ENCODE measurements at places on chromosomes 1 and 21.
A peak's percentile ranks its signal among the peaks of the same experiment; 100 is the strongest.

- H3K36me3 ChIP-seq = no peaks in the 10 kb centered on the region
- no peak for DNase-seq
- H3K27ac ChIP-seq = no peak overlapping the region
- no peak overlapping the region for H3K4me3 ChIP-seq
- H3K4me1 ChIP-seq = peaks cover 6% of the 10 kb centered on the region
These were observed 3.9 kb downstream of the NHLH1 start for GRCh38 chr1:160370561-160371345.

GRCh38 chr21:37869661-37870060, 46.6 kb downstream of the KCNJ6 start:
- peaks cover 21% of the 10 kb centered on the region for H3K27me3 ChIP-seq
- no peaks in the 10 kb centered on the region for H3K4me1 ChIP-seq
- H3K27ac ChIP-seq = no peak overlapping the region
- DNase-seq = peak; percentile 13

GRCh38 chr1:183195142-183195574, 9.1 kb downstream of the LAMC2 start:
- H3K27ac ChIP-seq = no peak overlapping the region
- no peaks in the 10 kb centered on the region for H3K27me3 ChIP-seq
- H3K4me3 ChIP-seq = no peak overlapping the region

DNA sequence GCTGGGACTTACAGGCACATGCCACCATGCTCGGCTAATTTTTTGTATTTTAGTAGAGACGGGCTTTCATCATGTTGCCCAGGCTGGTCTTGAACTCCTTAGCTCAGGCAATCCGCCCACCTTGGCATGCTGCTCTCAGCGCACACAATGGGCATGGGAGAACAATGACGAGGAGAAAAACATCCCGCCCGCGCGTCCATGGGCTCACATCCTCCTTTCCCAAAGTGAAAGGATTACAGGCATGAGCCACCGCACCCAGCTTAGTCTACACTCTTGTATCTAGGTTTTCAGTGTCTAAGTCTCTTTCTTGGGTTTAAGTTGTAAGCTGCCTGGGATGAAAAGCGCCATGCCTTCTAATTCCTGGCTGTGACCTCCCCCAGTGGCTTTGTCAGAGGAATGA, 37.9 kb downstream of the CDK18 start:
- H3K36me3 ChIP-seq = no peaks in the 10 kb centered on the region
- peaks cover 18% of the 10 kb centered on the region for H3K4me1 ChIP-seq
- H3K4me3 ChIP-seq = no peak overlapping the region
- H3K27me3 ChIP-seq = peaks cover 9% of the 10 kb centered on the region

GRCh38 chr1:37362594-37363385, 111.6 kb upstream of the ZC3H12A start:
- no peak overlapping the region for H3K27ac ChIP-seq
- no peak for DNase-seq
- peaks cover 61% of the 10 kb centered on the region for H3K27me3 ChIP-seq

DNA sequence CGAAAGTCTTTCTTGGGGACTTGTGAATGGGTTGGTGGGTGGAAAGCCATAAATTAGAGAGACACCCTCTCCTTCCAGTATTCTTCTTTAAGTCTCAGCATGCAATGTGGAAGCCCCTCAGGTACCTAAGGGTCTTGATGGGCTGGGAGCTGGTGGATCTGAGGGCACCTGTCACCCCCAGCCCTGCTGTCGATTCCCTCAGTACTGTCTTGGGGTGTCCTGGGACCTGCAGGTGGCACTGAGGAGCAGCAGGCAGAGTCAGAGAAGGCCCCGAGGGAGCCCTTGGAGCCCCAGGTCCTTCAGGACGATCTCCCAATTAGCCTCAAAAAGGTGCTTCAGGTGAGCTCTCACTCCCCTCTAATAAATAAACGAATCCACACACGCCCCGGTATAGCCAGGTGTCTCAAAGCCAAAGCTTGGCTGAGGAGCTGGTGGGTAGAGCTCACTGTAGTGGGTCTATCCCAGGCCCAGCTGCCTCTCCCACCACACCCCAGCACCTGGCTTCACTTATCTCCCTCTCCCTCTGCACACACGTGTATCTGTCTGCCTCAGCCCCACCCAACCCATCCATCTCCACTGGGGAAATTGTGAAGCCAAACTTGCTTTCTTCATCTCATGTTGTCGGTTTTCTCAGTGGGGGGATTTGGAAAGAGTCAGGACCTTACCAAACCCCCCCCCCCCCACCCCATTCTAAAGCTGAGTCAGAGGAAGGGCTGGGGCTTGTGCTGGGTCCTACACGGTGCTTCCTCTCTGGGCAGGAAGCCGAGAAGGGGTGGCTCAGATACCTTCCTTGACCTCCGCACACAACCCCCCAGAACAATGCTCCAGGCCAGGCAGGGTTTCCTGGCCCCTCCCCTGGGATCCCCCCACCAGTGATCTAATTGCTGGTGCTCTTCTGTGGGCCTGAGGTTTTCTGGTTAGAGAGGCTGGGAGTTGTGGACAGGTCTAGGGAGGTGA, 1.6 kb downstream of the ADAM15 start:
- H3K4me1 ChIP-seq = peaks cover 28% of the 10 kb centered on the region
- peaks cover 13% of the 10 kb centered on the region for H3K27me3 ChIP-seq
- H3K4me3 ChIP-seq = peak overlapping the region; percentile 62
- no peak overlapping the region for H3K27ac ChIP-seq

DNA sequence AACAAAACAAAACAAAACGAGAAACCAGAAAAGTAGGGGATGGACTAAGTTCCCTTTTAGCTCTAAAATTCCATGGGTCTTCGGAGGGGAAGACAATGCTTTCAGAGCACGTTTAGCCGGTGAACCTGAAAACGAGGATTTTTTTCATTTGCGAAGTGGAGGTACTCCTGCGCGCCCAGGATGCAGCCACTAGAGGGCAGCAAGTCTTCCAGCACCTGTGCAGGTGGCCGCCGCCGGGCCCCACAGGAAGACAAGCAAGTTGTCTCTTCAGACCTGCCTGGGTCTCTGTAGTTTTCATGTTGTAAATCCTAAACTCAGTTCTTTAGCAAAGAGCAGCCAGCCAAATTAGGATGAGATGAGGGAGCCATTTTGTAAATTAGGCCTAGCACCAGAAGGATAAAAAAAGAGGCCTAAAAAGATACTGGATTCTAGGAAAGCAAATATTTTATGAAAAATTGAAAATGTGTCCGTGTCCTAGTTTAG, 17.7 kb upstream of the SNX27 start:
- H3K4me3 ChIP-seq = peak overlapping the region; percentile 57
- peak overlapping the region; percentile 43 for H3K27ac ChIP-seq
- peaks cover 24% of the 10 kb centered on the region for H3K4me1 ChIP-seq
- H3K27me3 ChIP-seq = peaks cover 5% of the 10 kb centered on the region
- DNase-seq = peak; percentile 76
- H3K36me3 ChIP-seq = peaks cover 2% of the 10 kb centered on the region

- H3K36me3 ChIP-seq = no peaks in the 10 kb centered on the region
- peaks cover 11% of the 10 kb centered on the region for H3K4me1 ChIP-seq
- no peaks in the 10 kb centered on the region for H3K27me3 ChIP-seq
- no peak overlapping the region for H3K4me3 ChIP-seq
- no peak for DNase-seq
These were observed 29.0 kb downstream of the PTPRC start for GRCh38 chr1:198667807-198668206.

- no peak for DNase-seq
- H3K27me3 ChIP-seq = peaks cover 5% of the 10 kb centered on the region
- peaks cover 13% of the 10 kb centered on the region for H3K4me1 ChIP-seq
- no peak overlapping the region for H3K4me3 ChIP-seq
These were observed 322.6 kb downstream of the HHIPL2 start for GRCh38 chr1:222225316-222225691.

GRCh38 chr1:7592120-7592798, 178.8 kb upstream of the VAMP3 start:
- peaks cover 13% of the 10 kb centered on the region for H3K27me3 ChIP-seq
- H3K36me3 ChIP-seq = no peaks in the 10 kb centered on the region
- H3K4me1 ChIP-seq = peaks cover 3% of the 10 kb centered on the region

GRCh38 chr1:244678697-244679096, 25.8 kb downstream of the DESI2 start:
- H3K4me1 ChIP-seq = peaks cover under 1% of the 10 kb centered on the region
- peaks cover 32% of the 10 kb centered on the region for H3K36me3 ChIP-seq
- no peak overlapping the region for H3K27ac ChIP-seq

GRCh38 chr1:211589782-211590721, 11.1 kb upstream of the SLC30A1 start:
- H3K4me1 ChIP-seq = peaks cover 17% of the 10 kb centered on the region
- no peaks in the 10 kb centered on the region for H3K36me3 ChIP-seq
- DNase-seq = no peak
- no peak overlapping the region for H3K4me3 ChIP-seq

DNA sequence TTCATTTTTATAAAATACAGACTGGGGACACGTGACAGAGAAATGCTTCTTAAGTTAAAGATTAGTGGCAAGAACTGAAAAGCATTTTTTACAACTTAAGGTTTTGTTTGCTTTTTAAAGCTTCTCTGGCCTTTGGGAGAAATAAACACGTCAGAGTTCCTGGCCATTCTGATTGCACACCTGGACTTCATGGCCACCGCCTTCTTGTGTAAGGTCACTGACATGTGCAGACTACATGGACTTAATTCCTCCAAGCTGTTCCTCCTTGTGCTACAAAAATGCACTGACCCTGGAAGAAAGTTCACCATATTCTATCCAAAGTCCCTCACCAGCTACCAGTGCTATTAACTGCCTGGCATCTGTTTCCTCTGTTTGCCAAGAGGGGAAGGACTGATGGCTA, 56.1 kb downstream of the GADD45A start:
- H3K4me1 ChIP-seq = peaks cover 20% of the 10 kb centered on the region
- DNase-seq = no peak
- H3K27ac ChIP-seq = no peak overlapping the region
- H3K36me3 ChIP-seq = no peaks in the 10 kb centered on the region

- no peak for DNase-seq
- peaks cover 3% of the 10 kb centered on the region for H3K27me3 ChIP-seq
- no peak overlapping the region for H3K4me3 ChIP-seq
- H3K36me3 ChIP-seq = no peaks in the 10 kb centered on the region
- no peak overlapping the region for H3K27ac ChIP-seq
- H3K4me1 ChIP-seq = no peaks in the 10 kb centered on the region
These were observed 694.2 kb downstream of the BRINP3 start for GRCh38 chr1:189783456-189783855.

DNA sequence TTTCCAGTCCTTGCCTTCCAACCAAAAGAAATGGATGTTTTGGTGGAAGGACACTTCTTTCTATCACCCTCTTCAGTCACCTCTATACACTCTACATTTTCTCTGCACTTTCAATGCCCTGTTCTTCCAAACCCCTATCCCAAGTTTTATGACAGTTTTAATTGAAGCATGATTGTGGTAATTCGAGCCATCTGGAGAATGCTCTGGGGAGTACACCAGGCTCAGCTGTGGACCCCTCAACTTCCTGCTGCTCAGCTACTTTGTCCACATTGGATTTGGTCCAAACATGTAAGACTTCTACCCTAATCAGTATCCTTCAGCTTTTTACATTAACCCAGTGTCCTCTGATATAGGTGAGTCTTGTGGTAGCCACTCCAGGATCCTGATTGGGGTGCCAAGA, 129.6 kb downstream of the SYT2 start:
- peaks cover 16% of the 10 kb centered on the region for H3K36me3 ChIP-seq
- no peaks in the 10 kb centered on the region for H3K27me3 ChIP-seq

DNA sequence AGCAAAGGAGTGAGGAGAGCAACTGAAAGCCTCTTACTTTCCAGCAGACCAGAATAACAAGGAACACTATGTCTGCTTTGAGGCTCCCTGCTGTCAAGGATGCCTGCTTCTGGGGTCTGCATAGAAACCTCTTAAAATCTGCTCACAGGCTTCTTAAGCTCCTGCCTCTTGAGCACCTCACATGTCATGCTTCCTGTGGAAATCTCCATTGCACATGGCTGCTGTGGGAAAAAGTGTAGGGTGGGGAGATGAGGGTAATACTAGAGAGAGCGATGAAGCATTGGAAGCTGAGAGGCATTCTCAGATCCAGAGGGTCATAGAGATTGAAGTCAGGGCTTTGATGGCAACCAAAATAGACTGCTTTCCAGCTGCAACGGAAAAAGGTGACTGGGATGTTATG, 6.2 kb upstream of the HLX start:
- H3K4me3 ChIP-seq = no peak overlapping the region
- no peaks in the 10 kb centered on the region for H3K36me3 ChIP-seq
- no peak overlapping the region for H3K27ac ChIP-seq
- no peak for DNase-seq
- H3K4me1 ChIP-seq = peaks cover 2% of the 10 kb centered on the region

DNA sequence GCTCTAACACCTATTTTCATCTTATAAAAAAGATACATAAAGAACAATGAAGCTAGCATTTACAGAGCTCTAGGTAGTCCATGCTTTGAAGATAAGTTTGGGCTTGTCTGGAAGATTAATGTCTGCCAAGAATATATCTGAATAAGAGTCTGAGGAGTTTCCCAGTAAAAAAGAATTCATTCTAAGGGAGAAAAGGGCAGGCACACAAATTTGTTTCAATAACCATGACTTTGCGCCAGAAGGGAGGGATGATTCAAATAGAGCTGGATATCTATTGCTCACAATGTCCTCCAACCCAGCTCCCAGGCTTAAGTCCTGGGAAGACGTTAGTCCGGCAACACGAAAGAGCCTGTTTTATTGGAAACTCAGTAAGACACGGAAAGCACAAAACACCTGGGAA, 9.7 kb upstream of the TTLL7 start:
- peaks cover 4% of the 10 kb centered on the region for H3K36me3 ChIP-seq
- no peaks in the 10 kb centered on the region for H3K27me3 ChIP-seq
- peak overlapping the region; percentile 71 for H3K27ac ChIP-seq
- no peak overlapping the region for H3K4me3 ChIP-seq

DNA sequence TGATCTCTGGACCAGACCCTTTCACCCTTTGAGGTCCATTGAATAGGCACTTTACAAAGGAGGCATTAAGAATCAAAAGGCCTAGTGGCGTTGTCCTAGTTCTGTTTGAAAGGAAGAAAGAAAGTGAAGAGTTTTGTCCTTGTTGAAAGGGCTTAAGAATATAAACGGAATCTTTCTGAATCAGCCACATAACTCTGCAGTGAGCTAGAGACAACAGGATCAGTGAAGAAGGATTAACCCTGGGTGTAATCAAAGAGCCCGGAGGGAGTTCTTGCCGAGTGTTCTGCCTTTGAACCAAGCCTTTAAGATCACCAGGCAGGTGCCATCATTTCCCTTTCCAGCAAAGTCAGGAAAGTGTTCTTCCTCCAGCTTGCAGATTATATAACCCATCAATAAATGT, 54.8 kb upstream of the CNTN2 start:
- peaks cover 52% of the 10 kb centered on the region for H3K27me3 ChIP-seq
- H3K36me3 ChIP-seq = no peaks in the 10 kb centered on the region
- no peak overlapping the region for H3K4me3 ChIP-seq
- no peak for DNase-seq

DNA sequence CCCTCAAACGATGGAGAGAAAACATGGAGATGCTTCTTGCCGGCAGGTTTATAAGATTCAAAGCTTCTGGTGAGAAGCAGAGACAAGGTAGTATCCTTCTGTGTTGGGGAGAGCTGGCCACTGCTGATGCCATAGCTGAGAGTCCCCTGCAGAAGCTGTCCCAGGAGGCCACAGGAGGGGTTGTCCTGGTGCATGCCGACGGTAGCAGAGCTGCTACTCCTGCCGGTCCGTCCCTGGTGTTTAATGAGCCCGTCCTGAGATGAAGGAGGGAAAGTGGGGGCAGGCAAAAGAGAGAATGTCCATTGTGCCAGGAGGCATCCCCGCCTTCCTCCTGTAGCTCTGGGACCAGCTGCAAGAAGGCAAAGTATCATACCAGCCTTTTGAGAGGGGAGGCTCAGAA, 10.4 kb upstream of the C2CD2 start:
- H3K4me3 ChIP-seq = no peak overlapping the region
- H3K4me1 ChIP-seq = peaks cover 14% of the 10 kb centered on the region
- no peaks in the 10 kb centered on the region for H3K36me3 ChIP-seq
- DNase-seq = no peak
- H3K27me3 ChIP-seq = no peaks in the 10 kb centered on the region

- no peaks in the 10 kb centered on the region for H3K27me3 ChIP-seq
- peaks cover 13% of the 10 kb centered on the region for H3K4me1 ChIP-seq
- no peak overlapping the region for H3K27ac ChIP-seq
- no peak for DNase-seq
- H3K36me3 ChIP-seq = no peaks in the 10 kb centered on the region
These were observed 43.3 kb upstream of the PUM1 start for GRCh38 chr1:31108861-31109260.

Measured in mesothelial cell of epicardium (in vitro differentiated cells).